ENCODE measurements at places on chromosomes 3 and 15. TPM values are rescaled to one million over a fixed set of nuclear protein-coding genes. Genes with fewer than 3 reads are reported as not detected.

SKOR1 gene
- not detected for polyA plus RNA-seq

VILL gene
- 14.9 TPM for polyA plus RNA-seq

CIB2 gene
- polyA plus RNA-seq = 5.7 TPM

DUOXA1 gene
- polyA plus RNA-seq = not detected

SEC11A gene
- polyA plus RNA-seq = 117 TPM

PARP3 gene
- polyA plus RNA-seq = 15.5 TPM

RARRES1 gene
- 0.28 TPM for polyA plus RNA-seq

UROC1 gene
- polyA plus RNA-seq = not detected

ACKR2 gene
- polyA plus RNA-seq = not detected

SPINT1 gene
- polyA plus RNA-seq = 12.6 TPM

CCR8 gene
- polyA plus RNA-seq = not detected

ALDH1A3 gene
- not detected for polyA plus RNA-seq

TIMP4 gene
- polyA plus RNA-seq = not detected

GOLGA8J gene
- polyA plus RNA-seq = not detected

DLG1 gene
- polyA plus RNA-seq = 28.6 TPM

SAMD7 gene
- not detected for polyA plus RNA-seq

PLA2G4D gene
- polyA plus RNA-seq = not detected

GUCA1C gene
- polyA plus RNA-seq = not detected

HSPBAP1 gene
- polyA plus RNA-seq = 8.8 TPM

MEX3B gene
- polyA plus RNA-seq = not detected

CHST2 gene
- 7.8 TPM for polyA plus RNA-seq

DET1 gene
- polyA plus RNA-seq = 1.1 TPM

IL16 gene
- 301 TPM for polyA plus RNA-seq

GOLGA8T gene
- not detected for polyA plus RNA-seq

DAPK2 gene
- 7.7 TPM for polyA plus RNA-seq

KCTD6 gene
- 15.5 TPM for polyA plus RNA-seq
